ENCODE measurements at places on chromosomes 1 and 21.

GRCh38 chr1:5971471-5972197, 20.6 kb downstream of the NPHP4 start:
- DNase-seq = no peak

GRCh38 chr21:20353351-20353750, 644.9 kb upstream of the NCAM2 start:
- no peak for DNase-seq

DNA sequence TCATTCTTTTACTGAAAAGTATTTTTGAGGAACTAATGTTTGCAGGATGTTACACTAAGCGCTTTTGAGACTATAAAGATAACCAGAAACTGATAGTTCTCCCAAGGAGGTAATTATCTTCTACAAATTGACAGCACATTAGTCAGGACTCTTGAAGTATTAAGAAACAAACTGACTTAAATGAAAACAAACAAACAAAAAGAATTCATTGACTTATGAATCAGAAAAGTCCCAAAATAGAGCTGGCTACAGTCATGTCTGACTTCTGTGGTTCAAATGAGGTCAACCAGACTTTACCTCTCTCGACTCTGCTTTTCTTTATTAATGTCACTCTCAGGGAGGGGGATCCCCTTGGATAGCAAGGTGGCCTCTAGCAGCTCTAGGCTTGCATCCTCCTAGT, 296.8 kb downstream of the TPR start:
- DNase-seq = no peak

- DNase-seq = no peak
Observed at GRCh38 chr1:151361883-151362282, 10.6 kb downstream of the SELENBP1 start.

DNA sequence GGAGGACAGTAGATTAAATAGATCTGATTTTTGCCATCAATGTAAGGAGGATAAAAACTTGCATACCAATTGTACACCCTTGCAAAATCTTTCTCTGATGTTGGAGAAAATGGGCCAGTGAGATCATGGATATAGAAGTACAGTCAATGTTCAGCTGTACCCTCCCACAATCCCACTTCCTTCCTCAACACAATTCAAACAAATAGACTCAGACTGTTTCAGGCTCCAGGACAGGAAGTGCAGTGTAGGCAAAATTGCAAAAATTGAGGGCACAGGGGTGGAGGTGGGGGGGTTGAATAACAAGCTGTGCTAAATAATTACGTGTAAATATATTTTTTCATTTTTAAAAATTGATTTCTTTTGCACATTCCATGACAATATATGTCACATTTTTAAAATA, 3.9 kb upstream of the IFI44 start:
- DNase-seq = peak; percentile 43

GRCh38 chr1:114703242-114703641, 7.9 kb upstream of the AMPD1 start:
- DNase-seq = no peak

DNA sequence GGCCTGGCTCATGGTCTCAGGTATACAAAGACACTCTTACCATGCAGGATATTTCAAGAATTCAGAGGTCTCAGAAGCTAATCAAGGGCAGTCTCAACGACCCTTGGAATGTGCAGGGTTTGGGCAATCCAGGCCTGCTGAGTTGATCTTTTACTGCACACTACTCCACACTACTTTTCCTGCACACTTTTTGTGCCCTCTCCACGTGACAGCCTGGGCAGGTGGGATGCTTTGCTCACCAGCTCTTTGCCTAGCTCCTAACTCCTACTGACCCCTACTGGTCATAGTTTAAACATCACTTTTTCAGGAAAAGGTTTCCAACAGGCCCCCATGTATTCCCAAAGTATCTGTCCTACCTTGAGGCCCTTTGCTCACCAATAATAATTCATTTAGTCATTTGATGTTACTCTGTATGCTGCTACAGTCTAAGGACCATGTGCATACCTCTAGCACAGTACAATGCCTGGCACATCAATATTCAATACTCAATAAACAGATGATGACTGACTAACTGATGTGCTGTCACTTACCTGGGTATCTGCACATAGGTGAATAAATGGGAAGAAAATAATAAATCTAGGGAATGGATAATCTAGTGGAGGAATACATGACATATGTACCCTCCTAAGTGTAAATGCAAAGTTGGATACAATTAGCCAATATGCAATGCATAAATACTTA, 9.6 kb downstream of the DUSP23 start:
- DNase-seq = peak; percentile 4

- DNase-seq = peak; percentile 51
Observed at GRCh38 chr1:113975211-113975895, 3.9 kb upstream of the OLFML3 start.

DNA sequence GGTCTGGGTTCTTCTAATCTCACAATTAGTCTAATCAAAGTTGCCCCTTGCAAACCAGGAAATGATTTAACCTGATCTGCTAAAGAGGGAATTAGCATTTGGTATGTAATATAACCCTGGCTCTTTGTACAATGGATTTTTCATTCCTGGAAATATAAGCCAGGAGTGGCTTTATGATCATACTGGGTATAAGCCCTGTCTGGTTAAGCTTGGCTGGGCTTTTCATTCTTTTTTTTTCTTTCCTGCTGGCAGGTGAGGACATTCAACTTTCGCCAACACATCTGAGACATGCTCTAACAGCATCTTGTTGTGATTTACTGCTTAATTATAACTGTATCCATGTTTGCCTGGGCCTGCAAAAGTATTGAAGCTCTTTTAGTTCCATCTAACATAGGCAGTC, 20.4 kb upstream of the SDE2 start:
- DNase-seq = no peak

DNA sequence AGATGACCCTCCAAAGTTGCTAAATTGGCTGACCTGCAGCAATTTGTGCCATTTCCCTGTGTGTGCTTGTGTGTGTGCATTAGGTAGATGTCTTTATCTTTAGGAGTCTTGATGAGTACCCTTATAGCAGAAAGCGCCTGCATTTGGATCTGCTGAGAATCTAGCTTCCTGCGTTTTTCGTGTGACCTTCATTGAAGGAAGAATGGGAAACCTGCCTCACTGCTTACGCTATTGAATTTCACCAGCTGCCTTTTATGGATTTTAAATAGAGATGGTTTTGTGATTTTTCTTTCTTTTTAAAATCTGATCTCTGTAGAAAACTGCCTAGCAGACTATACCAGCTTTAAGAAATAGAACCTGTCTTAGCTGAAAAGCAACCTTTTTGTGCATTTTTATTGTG, 124.5 kb downstream of the CACHD1 start:
- DNase-seq = no peak

DNA sequence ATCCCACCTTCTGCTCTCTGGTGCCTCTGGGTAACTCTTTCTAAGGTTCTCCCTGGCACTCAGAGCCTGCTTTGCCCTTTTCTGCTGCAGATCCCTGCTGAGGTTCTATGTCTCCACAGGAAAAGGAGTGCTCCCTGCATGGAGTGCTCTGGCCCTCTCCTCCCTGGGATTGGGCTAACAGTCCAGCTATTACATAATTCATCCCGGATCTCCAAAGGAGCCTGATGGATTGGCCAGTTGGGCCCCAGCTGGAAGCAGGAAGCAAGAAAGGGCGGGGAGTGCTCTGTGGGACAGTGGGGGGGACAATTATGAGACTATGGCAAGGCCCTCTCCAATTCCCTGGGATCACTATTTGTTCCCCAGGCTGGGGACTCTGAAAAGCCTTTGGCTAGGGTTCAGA, 51.9 kb upstream of the GOLT1A start:
- DNase-seq = no peak

GRCh38 chr1:32239790-32240139, 7.3 kb upstream of the FAM167B start:
- no peak for DNase-seq

DNA sequence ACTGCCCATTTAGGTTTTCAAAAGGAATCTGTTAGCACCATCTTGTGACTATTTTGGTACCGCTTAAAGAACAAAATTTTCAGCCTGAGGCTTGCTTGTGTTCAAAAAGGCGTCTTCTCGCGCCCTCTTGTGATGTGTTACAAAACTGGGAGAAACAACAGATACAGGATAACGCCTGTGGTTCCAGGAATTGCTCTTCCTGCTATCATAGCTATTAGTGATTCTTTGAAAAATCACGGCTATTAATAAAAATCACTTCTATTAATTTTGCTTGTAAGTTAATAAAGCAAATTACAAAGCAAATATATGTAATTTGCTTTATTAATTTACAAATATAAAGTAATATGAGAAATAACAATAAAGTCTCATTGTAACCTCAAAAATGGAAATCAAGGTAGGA, 82.2 kb upstream of the ABCD3 start:
- DNase-seq = peak; percentile 36

DNA sequence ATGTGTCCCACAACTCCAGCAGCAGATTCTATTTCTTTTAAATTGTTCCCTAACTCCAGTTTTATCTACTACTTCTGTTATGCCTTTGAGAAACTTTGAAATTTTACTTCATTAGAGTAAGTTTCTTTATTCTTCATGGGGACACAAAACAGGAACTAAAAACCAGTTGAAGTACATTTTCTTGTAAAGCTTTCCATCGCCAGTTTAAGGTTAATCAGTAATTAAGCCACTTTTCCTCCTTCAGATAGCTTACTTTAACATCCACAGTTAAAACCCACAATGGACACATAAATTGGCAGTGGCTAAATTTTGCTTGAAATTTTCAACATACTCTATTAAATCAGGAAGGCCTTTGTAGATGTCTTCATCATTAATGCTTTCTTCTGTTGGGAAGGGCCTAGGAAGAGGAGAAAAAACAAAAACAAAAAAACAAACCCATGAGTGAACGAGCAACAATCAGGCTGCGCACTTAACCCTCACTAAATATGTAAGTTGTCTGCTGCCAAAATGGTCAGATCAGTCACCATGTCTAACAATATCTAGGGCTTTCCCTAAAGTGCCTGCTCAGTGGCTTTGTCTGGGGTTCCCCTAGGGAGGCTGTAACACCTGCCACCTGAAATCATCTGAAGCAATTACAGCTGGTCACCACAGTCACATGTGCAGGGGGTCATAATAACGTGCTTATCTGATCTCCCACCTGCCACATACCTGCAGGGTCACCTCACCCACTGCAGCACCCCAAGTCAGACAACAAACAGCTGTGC, 187.9 kb downstream of the VAV3 start:
- DNase-seq = no peak

DNA sequence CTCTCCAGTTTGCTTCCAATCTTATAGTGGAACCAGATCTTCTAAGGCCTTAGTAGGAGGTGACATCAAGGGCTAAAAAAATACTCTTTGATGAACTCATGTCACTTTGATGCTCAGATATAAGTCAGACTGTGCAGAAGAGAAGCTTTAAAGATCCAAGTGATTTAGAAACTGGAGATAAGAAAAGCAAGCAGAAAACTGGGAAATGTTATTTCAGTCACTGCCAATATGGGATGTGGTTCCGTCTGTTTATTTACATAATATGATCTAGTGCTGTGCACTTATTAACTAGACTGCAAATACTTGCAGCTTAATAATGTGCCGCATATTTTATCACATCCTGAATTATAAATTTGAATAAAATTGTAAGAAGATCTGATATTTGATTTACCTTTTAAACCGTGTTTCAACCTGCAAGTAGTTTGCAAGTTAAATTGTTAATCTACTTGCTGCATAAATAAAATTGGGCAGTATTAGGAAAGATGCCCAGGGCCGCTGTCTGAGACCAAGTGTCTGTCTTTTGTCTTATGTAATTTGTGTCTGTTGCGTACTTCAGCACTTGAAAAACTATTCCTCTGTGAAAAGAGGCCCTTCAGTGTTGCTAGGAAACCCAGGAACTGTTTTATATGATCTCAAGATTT, 29.6 kb downstream of the CXADR start:
- no peak for DNase-seq

DNA sequence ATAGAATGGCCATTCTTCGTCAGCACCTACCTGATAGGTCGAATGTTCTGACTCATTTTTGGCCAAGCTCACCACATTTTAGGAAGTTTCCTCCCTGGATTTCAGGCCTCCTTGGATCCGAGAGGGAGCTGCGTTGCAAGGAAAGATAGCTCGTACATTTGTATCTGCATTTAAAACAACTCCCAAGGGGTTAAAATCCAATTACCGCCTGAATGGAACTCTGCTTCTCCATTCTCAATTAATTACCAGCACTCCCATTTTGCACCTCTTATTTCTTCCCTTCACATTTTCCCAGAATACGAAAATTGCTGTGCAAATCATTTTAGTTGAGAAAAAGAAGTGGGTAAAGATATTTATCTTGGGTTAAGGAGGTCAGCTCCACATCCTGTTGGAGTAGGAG, 610.7 kb downstream of the NPHP4 start:
- no peak for DNase-seq

DNA sequence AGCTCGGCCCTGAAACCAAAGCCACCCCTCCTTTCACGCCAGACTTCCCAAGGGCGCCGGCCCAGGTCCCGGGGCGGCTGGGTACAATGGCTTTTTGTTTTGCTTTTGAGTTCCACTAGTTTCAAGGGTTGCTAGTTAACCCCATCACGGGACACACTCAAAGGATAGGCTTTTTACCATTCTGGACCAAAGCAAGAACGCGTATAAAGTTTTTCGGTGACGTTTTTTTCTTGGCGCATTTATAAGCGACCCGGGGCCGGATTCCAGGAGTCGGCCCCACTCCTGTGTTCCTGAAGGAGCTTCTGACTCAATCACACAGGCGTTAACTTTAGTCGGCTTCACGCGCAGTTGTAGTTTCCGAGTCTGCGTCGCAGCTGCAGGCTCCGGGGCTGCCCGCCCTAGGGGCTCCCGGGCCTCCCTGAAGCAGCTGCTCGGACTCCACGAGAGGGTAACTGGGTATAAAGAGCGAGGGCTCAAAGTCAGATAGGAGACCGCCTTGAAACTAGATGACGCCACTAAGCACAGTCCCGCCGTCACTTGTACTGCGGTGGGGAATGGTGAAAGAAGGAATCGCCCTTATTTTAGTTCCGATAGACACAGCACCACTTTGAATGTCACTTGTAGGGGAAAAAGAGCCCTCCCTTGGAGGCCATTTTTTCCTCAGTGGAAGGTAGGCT, 707 bp upstream of the KLHL21 start:
- DNase-seq = no peak

- DNase-seq = no peak
Observed at GRCh38 chr1:42735477-42736105, 4.4 kb downstream of the CLDN19 start.

GRCh38 chr1:18091660-18092446, 15.7 kb upstream of the IGSF21 start:
- DNase-seq = no peak

GRCh38 chr21:38498057-38498833, at the start of gene ERG:
TSS of gene ERG (minus strand) at chr21:38498477. CDS start at chr21:38498380, 97 bp downstream.
- no peak for DNase-seq

DNA sequence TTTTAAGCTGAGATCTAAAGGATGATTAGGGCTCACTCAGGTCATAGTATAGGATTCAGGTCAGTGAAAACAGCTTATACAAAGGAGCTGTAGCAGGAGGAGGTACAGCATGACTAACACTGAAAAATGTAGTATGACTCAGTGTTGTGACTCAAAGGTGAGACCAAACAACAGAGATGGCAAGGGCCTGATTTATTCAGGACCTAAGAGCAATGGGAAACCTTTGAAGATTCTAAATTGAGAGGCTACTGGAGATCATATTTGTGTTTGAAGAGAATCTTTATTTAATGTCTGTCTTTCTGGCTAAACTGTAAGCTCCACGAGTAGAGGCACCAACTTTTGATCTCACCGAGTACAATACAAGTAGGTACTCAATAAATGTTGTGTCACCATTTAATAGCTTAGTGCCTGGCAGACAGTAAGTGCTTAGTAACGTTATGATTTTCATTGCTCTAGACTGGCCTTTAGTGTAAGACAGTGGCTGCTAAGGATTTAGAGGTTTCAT, 43.5 kb downstream of the PRKAA2 start:
- no peak for DNase-seq

GRCh38 chr1:102941366-102941947, 166.9 kb downstream of the COL11A1 start:
- no peak for DNase-seq

GRCh38 chr1:37656026-37656425, 21.3 kb upstream of the RSPO1 start:
- no peak for DNase-seq
